ENCODE measurements at places on chromosomes 2 and 18. TPM values are rescaled to one million over a fixed set of nuclear protein-coding genes. Genes with fewer than 3 reads are reported as not detected.

- no peak overlapping the region for H3K27ac ChIP-seq
- H3K4me1 ChIP-seq: no peaks in the 10 kb centered on the region
- DNase-seq: no peak
- no peaks in the 10 kb centered on the region for H3K27me3 ChIP-seq
These were observed 17.9 kb downstream of the PIAS2 start for GRCh38 chr18:46899274-46899948.

FAM110C gene
- 20.3 TPM for total RNA-seq

EVA1A gene
- total RNA-seq: 2.8 TPM

DNA sequence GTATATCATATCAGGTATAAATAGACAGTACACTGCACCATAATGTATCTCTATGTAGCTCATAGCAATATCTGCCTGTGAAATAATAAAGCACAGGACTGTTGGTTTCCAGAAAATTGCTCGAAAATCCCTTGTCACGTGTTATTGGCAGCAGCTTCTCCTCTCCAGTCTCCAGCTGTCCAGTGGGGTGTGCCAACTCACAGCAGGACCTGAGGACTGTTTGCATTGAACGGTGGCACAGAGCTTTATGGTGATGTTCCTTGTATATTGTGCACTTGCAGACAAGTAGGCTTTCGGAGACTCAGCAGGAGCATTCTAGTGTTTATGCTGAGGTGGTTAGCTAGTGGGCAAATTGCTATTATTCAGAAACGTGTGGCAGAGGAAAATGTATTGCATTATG is 182.2 kb upstream of the ATP5MC3 start:
- no peak for DNase-seq
- H3K27me3 ChIP-seq: no peaks in the 10 kb centered on the region
- H3K4me3 ChIP-seq: no peak overlapping the region
- H3K36me3 ChIP-seq: no peaks in the 10 kb centered on the region

AQP12A gene
- not detected for total RNA-seq

DNA sequence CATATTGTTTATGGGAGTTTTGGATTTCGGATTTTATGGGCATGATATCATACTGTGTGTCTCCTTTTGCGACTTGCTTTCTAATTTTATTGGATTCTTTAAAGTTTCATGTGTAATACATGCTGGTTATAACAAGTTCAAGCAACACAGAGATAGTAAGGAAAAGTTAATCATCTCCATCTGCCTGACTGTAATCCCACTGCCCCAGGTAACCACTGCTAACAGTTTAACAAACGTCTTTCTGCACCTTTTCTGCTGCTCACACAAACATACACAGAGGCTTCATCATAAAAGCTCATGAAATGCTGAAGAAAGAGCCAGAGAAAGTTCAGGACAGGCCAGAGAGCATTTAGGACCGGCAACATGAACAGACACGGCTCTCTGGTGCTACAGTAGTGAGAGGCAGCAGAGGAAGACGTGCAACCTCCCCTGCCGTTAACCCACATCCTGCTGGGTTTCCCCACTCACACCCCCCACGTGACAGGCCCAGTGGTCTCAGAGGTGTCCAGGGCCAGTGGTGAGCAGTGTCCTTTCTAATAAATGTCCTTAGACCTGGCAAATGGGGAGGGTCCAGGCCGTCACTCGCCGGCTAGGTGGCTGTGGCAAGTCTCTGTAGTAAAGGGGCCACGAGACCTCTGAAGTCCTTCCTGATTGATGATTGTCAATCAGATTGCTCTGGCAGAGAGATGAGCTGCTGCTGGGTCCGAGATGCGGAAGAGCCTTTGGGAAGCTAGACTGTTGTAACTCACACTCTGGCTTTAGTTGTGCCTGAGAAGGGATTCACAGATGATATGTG is 43.0 kb upstream of the SLC1A4 start:
- DNase-seq: no peak
- no peaks in the 10 kb centered on the region for H3K27me3 ChIP-seq

GRCh38 chr2:126221506-126221905 is 434.5 kb upstream of the GYPC start:
- no peaks in the 10 kb centered on the region for H3K4me1 ChIP-seq
- H3K27me3 ChIP-seq: no peaks in the 10 kb centered on the region
- H3K4me3 ChIP-seq: no peak overlapping the region
- no peak for DNase-seq

DNA sequence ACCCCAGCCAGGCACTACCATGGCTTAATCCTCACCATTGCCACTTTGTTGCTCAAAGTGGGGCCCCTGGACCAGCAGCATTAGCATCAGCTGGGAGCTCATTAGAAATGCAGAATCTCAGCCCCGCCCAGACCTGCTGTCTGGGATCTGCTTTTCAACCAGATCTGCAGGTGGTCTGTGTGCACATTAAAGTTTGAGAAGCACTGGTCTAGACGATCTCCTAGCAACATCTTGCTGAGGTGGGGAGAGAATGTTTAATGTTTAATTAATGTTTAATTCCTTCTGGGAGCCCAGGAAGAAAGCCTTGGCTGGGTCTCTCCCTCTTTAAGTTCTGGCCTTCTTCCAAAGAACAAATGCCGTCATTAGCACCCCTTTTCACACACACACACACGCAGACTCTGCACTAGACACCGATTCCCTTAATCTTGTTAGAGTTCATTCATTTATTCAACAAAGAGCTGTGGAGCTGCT is 53.7 kb downstream of the EDAR start:
- no peak overlapping the region for H3K4me3 ChIP-seq
- no peak for DNase-seq
- H3K27ac ChIP-seq: no peak overlapping the region
- no peaks in the 10 kb centered on the region for H3K4me1 ChIP-seq

- H3K4me3 ChIP-seq: no peak overlapping the region
- no peak for DNase-seq
- no peaks in the 10 kb centered on the region for H3K27me3 ChIP-seq
- no peaks in the 10 kb centered on the region for H3K36me3 ChIP-seq
These were observed 144.1 kb upstream of the SETBP1 start for GRCh38 chr18:44536619-44537018.

GRCh38 chr2:16281451-16282335 is 341.3 kb downstream of the MYCN start:
- H3K4me1 ChIP-seq: no peaks in the 10 kb centered on the region
- H3K27ac ChIP-seq: no peak overlapping the region
- no peak overlapping the region for H3K4me3 ChIP-seq
- H3K27me3 ChIP-seq: peaks cover 9% of the 10 kb centered on the region
- H3K36me3 ChIP-seq: no peaks in the 10 kb centered on the region
- DNase-seq: peak; percentile 10

CXXC1 gene
- 101 TPM for total RNA-seq

DNA sequence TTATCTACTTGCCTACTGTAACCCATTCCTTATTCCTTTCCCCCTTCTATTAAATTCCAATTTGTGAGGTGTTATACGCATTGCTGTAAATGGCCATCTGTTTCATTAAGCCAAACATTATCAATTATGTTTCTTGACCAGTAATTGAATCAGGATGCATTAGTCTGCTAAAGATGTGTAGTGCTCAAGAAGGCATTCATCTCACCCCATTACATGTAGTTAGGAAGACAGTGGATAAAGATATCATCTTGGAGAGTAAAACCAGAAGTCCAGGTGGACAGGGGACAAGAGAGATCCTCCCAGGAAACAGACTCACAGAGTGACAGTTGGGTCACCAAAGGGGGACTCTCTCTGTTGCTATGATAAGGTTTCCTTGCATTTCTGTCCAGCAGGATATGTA is 73.3 kb upstream of the FAM98A start:
- no peaks in the 10 kb centered on the region for H3K36me3 ChIP-seq
- no peaks in the 10 kb centered on the region for H3K4me1 ChIP-seq
- no peak for DNase-seq
- H3K27me3 ChIP-seq: no peaks in the 10 kb centered on the region
- H3K27ac ChIP-seq: no peak overlapping the region
- H3K4me3 ChIP-seq: no peak overlapping the region

MCM6 gene
- 84.8 TPM for total RNA-seq

DNA sequence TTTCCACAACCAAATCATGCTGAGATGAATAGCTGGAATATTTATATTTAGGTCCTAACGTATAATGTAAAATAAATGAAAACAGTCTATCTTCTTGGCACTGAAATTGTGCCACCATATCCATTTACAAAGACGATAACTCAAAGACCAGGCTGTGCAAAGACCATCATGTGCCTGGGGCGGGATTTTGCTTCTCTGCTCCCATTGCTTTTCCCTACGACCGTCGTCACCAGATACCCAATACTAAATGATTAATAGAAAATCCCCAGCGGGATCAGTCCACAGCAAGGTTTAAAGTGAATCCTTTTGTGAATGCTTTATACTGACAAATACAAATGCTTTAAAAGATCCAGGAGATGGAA is 194.3 kb upstream of the ARL4C start:
- H3K4me3 ChIP-seq: no peak overlapping the region
- H3K27me3 ChIP-seq: no peaks in the 10 kb centered on the region
- no peaks in the 10 kb centered on the region for H3K36me3 ChIP-seq
- peaks cover 46% of the 10 kb centered on the region for H3K4me1 ChIP-seq

GRCh38 chr2:44061876-44062275 is 66.1 kb upstream of the LRPPRC start:
- no peaks in the 10 kb centered on the region for H3K4me1 ChIP-seq
- no peak overlapping the region for H3K27ac ChIP-seq
- no peaks in the 10 kb centered on the region for H3K27me3 ChIP-seq
- no peak for DNase-seq

GRCh38 chr18:45553723-45554388 is 61.4 kb upstream of the SLC14A2 start:
- H3K4me1 ChIP-seq: no peaks in the 10 kb centered on the region
- H3K27ac ChIP-seq: no peak overlapping the region
- no peak overlapping the region for H3K4me3 ChIP-seq
- peaks cover 22% of the 10 kb centered on the region for H3K27me3 ChIP-seq
- no peaks in the 10 kb centered on the region for H3K36me3 ChIP-seq
- DNase-seq: no peak

BOLL gene
- total RNA-seq: not detected

Data from HCT116 (cell line).